ENCODE measurements at places on chromosomes 12 and 14.

- DNase-seq, result no peak
These were observed 9.2 kb upstream of the CLMN start for GRCh38 chr14:95328729-95329503.

DNA sequence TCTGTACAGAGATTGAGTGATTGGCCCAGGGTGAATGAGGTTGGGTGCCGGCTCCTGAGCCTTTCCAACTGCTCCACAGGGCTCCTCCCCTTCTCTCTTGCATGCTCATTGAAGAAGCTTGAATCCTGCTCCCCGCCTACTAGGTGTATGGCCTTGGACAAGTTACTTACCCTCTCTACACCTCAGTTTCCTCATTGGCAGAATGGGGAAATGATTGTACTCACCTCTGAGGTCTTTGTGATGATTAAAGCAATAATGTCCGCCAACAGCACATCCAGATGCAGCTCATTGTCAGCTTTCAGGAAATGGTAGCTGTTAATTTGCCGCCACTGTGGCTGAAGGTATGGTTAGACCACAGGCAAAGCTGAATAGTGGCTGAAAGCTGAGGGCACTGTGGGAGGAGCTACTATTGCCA lies 174.1 kb downstream of the CRADD start:
- DNase-seq, result no peak

DNA sequence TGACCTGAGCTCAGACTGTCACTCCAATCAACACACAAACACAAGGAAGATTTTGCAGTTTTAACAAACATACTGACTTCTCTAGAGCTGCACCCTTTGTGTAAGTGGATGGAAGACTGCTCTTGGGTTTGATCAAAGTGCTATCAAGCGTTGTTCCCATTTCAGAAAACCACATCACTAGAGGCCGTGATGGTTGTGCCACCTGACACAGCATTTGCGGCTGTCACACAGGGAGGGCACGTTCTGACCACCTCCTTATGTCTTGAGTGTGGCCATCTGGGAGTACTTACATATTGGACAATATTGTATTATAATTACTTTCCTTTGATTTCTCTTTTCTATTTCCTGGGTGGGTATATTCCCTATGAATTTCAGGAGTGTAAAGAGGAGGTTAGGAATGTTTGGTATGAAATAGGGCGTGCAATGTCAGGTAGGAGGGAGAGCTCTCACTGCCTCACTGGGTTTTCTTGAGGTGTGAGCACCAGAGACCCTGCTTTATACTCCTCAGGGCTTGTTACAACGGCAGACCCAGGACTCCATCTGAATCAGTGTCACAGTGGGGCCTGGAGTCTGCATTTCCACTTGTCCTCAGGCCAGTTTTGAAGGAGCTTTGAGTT lies 74.3 kb downstream of the SYNE3 start:
- DNase-seq, result peak; percentile 97

GRCh38 chr12:131141514-131141913 lies 187.8 kb downstream of the ADGRD1 start:
- no peak for DNase-seq

GRCh38 chr12:76562130-76562529 lies 2.6 kb upstream of the OSBPL8 start:
- no peak for DNase-seq

- DNase-seq, result no peak
These were observed 17.7 kb downstream of the NEUROD4 start for GRCh38 chr12:55037351-55037987.

DNA sequence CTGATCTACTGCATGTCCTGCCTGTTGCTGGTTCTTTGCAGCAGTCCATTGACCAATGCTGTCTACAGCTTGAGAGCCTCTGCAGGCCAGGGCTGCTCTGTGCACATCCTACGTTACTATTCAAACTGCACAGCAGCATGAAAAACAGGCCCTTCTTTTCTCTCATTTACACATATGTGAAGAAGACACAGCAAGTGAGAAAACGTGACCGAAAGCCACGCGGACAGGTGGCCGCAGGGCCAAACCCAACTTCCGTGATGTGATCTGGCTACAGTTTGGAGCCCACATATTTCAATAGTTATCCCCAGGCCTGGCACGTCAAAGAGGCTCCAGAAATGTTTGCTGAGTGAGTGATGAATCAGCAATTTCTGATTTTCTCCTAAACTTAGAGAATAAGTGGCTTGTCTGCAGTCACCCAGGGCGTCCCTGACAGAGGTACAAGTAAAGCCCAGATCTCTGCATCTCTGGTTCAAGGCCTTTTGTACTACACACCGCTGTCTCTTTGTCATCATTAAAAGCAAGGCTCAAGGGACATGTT lies 17.9 kb upstream of the TCL1B start:
- no peak for DNase-seq

Measured in SW480 (cell line).